GM04504 (cell line): ENCODE measurements at places on chromosomes 4 and X.

DNA sequence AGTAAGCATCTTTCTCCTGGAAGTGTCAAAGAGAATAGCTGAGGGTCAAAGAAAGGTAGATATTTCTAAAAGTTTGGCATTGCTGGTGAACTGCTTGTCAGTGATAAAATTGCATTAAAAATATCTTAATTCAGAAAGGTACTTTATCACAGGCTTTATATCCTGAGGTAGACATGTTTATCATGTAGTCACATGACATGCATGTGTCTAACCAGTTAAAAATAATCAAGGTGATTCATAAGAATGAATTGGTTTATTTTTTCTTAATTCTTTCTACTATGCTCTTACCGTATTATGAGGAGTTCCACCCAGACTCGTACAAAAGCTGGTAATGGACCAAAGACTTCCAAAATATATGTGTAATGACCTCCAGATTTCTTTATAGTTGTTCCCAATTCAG is 6.1 kb downstream of the SLC7A11 start:
- DNase-seq: no peak

GRCh38 chr4:98517218-98518021 is 141.0 kb downstream of the TSPAN5 start:
- no peak for DNase-seq

DNA sequence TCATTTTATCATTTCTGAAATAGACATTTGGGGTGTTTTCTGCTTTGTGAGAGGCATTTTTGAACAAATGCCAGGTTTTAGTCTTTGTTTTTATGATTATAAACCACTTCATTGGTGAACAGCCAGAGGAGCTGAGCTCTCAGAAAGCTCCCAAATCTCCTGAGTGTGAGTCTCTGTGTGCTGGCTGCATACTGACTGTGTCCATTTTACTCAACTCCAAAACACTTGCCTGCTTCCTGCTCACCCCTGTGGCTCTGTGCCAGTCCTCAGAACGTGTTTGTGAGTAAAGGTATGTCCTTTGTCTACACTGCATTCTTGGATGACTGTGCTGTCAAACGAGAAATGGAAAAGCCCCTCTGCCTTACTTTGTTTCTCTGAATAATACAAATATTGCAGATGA is 5.4 kb upstream of the LRAT start:
- DNase-seq: no peak

GRCh38 chr4:177485528-177485927 is 43.3 kb upstream of the AGA start:
- no peak for DNase-seq

DNA sequence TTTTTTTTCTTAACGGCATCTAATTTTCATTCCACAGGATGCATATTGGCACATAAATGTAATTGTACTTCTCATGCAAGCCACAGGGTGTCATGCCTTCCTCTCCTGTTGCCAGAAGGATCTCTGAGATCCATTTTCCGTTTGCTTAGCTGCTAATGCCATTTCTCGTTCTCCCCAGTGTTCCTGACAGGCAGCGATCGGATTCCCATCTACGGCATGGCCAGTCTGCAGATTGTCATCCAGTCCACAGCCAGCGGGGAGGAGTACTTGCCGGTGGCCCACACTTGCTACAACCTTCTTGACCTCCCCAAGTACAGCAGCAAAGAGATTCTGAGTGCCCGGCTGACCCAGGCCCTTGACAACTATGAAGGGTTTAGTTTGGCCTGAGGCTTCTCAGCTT is 8.9 kb upstream of the NAP1L5 start:
- DNase-seq: no peak

GRCh38 chr4:3237266-3237665 is 11.7 kb upstream of the MSANTD1 start:
- no peak for DNase-seq

GRCh38 chr4:184806229-184806550 is 19.6 kb downstream of the ACSL1 start:
- DNase-seq: no peak

- no peak for DNase-seq
These were observed 85.0 kb downstream of the WWC2 start for GRCh38 chr4:183183906-183184535.

GRCh38 chr4:2322227-2322626 is 60.3 kb upstream of the MXD4 start:
- no peak for DNase-seq

DNA sequence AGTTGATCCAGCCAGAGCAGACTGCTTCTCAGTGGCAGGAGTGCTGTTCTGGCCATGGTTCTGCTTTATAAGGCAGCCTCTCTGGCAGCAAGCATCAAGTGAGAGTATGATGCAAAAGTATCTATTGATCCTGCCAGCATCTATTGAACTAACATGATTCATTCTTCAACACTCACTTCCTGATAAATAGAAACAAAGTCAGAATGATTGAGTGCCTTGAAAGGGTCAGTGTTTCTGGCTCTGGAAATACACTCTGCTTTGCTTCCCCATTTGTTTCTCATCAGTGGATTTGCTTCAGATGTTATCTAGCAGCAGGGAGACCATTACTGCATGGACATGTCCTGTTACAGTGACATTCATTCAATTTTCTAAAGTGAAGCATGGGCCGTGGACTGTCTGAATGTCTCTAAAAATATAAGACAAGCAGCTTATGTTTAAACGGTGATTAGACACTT is 66.2 kb upstream of the FRAS1 start:
- DNase-seq: no peak

- no peak for DNase-seq
These were observed 39.9 kb downstream of the PSAPL1 start for GRCh38 chr4:7394681-7395451.
